Activated gamma-delta T cell (primary cell): ENCODE measurements at places on chromosomes 3 and 15.

- no peak for DNase-seq
Observed at GRCh38 chr15:43518197-43518761, 871 bp downstream of the MAP1A start.

DNA sequence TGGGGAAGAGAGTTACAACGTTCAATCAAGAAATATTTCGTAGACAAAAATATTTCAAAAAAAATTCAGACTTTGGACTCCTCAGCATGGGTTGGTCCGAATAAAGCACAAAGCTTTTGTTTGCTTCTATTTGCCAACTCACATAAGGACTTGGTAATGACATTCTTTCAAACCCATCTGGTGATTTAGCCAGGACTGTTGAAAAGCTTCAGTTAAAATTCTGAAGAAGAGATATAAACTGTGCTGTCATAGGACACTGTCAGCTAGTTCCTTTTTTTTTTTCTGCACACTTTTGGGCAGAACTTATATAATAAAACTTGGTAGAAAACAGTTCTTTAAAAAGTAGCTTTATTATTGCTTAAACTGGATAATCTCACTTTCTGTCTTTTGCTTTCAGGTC lies 660.8 kb upstream of the SGO1 start:
- DNase-seq = no peak

- no peak for DNase-seq
Observed at GRCh38 chr3:23926736-23927135, 9.8 kb downstream of the RPL15 start.

GRCh38 chr3:59660852-59661625 lies 611.2 kb upstream of the CFAP20DC start:
- DNase-seq = no peak

DNA sequence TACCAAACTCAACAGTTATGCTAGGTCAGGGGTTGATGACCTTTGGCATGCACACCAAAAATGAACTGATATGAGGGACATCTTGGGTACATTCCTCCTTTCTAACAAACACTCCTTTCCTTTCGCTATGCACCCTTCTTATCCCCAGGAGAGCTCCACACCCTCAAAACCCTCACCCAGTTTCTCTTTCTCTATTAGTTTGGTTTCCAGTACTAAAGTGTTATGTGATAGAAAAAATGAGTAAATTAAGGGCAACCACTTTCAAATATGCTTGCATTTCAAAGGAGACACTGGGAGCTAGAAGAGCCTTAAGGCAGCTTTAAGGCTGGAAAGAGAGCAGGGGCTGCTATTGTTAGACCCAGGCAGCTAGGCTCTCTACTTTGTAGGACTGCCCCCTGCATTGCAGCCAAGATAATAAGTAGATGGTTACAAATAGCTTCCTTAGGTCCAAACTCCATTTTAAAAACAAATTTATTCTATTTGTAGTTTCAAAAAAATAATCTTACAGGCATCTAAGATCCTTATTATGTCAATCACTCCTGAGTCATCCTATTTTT lies 244.3 kb downstream of the ZIC1 start:
- DNase-seq = no peak

DNA sequence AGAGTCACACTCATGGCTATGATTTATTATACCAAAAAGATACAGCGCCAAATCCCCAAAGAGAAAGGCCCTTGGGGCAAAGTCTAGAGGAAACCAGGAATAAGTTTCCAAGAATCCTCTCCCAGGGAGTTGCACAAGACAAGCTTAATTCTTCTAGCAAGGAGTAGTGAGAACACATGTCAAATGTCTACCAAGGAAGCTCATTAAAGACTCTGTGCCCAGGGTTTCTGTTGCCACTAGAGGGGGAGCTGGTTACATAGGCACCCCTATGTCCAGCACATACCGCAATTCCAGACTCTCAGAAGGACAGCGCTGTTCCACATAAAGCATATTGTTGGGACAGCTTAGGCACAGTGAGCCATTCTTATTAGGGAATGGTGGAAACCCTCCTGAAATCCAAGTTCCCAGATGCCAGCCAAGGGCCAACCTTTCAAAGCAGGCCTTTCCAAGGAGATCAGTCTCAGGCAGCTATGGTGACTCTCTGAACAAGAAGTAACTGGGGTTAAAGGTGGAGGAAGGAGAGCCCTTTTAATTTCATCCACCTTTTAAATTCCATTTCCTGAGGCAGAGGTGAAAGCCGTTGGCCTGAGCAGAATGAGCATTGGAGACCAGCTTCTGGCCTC lies 194.2 kb downstream of the UACA start:
- no peak for DNase-seq

DNA sequence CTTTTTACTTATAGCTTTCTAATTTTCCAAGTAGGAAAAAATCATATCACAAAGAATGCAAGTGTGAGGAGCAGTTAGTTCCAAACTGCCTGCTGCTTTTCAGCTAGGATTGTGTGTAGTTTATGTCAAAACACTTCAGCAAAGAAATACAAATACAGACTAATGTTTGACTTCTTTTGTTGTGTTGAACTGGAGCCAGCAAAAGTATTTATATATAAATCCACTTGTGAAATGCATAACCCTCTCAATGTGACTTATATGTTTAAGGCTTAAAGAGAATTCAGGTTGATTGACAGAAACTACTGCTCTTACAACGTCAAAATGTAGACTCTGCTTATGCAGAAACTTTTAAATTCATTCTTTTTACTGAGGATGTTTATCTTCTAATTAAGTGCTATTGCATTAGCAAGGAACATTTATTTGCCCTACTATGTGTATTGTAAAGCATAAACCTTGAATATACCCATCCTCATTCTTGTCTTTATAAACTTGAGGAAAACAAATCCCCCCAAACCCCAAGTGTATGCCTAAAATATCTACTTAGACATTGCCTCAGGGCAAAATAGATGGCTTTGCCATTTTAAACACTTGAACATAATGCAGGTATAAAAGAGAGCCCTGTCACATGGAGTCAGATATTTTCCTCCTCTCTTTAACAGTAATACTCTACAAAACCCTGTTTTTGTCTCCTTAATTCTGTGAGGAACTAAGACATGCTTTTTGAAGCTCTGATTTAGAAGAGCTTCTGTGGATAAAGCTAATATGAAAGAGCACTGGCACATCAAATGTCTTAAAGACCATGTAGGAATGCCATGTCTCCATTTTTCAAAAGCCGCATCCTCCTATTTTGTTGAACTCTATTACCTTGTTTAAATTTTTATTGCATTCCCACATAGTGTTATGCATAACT lies 302.8 kb upstream of the TBC1D5 start:
- DNase-seq = no peak

GRCh38 chr15:86988033-86988432 lies 908.4 kb downstream of the AGBL1 start:
- no peak for DNase-seq

DNA sequence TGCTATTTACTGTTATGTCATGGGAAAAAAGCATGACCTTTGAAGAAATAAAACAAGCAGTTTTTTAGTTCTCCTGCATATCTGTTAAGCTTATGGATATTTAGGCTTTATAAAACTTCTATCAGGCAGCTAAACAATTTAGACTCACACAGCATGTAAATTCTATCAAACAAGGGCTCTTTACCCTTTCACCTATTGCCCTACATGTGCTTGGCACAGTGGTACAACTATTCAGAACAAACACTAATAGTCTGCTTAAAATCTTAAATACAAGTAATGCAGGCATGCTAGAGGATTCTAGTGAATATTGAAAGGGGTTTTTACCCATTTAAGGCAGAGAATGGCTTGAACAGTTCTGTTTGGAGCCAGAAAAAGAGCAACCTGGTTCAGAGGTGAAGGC lies 23.4 kb upstream of the NANOGP8 start:
- DNase-seq = no peak

DNA sequence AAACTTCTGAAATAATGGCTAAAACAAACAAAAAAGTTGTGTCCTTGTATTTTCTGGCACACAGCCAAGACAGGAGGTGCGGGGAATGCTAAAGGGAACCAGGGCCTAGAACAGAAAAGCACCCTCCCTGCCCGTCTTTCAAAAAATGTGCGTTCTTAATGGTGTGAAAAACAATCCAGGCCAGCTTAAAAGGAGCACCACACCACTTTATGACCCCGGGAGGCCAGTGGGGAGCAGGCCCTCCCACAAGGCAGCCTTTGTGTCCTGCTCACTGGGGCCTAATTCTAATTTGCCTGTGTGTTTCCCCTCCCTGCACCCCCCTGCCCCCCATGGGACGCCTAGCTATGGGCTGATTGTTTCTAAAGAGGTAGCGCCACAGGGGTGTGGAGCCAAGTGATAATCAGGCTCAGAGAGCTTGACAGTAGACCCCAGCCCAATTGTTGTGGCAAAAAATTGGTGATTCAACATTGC lies 181.4 kb downstream of the GREM1 start:
- DNase-seq = no peak

DNA sequence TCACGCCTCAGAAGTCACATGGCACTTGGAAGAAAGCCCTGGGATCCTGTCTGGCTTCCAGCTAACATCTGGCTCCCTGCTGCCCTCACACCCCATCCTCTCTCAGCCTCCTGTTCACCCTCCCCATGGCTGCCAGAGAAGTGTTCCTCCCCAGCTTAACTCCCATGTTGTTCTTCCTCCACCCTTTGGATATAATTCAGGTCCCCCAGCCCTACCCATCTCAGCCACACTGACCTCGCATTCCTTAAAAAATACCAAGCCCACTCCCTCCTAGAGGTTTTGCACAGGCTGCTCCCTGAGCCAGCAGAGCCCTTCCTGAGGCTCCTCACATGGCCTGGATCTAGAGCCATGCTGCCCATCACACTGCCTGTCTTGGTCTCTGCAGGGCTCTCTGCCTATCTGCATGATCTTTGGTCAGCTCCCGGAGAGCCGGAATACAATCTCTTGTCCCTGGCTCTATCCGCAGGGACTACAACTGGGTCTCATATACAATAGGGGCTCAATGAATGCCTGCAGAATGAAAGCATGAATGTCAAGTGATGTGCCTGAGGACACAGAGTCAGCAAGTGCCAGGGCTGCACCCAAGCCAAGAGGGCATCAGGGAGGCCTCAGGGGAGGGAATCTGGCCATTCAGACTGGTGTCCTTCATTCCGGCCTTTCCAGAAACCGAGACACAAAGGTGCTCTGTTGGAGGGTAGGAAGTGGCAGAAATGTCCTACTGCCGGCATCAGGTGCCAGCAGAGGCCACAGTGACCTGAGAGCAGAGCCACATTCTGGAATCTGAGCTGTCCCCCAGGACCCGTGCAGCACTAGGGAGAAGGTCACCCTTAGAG lies 3.8 kb upstream of the TKT start:
- no peak for DNase-seq

DNA sequence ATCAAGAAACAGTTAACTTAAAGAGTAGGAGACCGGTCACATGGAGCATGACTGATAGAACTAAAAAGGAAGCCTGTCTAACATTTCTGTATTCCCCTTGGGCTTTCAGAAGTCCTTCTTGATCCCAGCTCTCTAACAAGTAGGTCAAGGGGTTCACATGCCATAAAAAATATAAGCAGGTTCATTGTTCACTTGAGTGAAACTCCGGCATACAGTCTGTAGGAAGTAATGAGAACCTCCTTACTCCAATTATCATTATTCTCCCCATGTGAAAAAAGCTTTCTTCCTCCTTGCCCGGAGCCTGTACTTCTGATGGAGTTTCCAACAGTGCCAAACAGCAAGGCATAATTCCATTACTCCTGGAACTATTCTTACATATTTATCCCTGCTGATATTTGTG lies 242.8 kb upstream of the CNTN4 start:
- DNase-seq = no peak

DNA sequence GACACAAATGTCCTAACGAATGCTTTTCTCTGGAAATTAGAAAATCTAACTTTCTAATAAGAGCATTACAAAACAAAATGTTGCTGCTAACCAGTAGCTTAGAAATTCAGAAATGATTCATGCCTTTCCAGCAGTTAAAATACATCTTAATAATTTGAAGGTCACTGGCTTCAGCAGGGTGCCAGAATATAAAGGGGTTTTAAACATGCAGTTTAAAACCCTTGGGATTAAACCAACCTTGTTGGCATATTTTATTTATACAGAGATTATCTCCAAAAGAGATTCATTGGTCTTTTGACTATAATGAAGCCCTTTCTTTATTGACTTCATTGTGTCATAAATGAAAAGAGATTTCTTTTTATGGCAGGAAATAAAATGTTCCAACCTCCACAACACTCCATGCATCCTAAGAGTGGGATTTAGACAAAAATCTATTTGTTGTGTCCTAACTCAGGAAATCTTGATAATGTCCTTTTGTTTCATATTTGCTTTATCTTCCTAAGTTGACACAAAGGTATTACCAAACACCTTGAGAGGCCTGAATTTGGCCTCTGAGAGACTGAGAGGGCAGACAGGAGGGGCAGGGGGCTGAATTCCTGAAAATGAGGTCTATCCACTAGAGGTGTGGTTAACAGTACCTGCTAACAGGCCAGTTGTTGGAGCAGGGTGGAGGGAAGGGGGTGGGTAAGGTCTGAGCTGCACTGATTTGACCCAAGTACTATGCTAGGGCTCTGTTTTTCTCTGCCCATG lies 124.4 kb downstream of the FEZF2 start:
- DNase-seq = no peak

GRCh38 chr3:86948822-86949221 lies 42.1 kb downstream of the VGLL3 start:
- DNase-seq = no peak

- DNase-seq = no peak
Observed at GRCh38 chr3:170740726-170741591, 129.0 kb downstream of the RPL22L1 start.

GRCh38 chr3:32398531-32398930 lies 6.9 kb downstream of the CMTM7 start:
- DNase-seq = no peak

DNA sequence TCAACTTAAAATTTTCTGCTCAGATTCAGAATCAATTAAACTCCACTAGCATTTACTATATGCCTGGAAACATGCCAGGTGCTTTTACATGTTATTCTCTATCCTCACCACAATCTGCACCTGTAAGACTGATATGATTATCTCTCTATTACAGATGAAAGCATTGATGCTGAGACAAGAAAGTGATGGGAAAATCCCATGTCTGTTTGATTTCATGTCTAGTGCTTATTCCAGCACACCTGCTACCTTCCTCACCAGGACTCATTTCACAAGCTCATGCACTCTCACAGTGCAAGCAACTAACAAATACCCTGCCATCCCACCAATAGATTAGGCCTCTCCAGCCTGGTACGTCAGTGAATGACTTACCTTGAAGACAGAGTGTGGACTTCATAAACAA lies 25.0 kb upstream of the BCL6 start:
- DNase-seq = no peak

GRCh38 chr3:116350119-116350733 lies 95.1 kb downstream of the LSAMP start:
- no peak for DNase-seq

- DNase-seq = no peak
Observed at GRCh38 chr3:73490453-73491286, 134.1 kb downstream of the PDZRN3 start.

DNA sequence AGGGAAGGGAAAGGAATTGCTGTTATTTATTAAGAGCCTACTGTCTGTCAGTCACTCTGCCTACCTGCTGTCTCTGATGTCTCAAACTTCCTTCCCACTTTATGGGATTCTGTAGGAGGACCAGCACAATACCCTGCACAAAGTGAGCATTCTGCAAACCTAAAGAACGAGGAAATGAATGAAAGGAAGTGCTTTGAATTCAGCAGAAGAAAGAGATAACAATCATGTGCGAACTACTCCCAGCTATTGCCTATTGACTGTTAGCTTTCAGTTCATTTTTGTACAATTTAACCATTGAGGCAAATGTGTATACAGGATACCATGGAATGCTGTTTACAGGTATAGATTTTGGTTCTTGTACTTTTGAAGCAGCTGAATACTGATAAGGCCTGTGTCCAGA lies 66.8 kb downstream of the CMSS1 start:
- no peak for DNase-seq
